Muscle of leg (tissue), 16 donors: ENCODE measurements at places on chromosomes 2 and 18. TPM values are rescaled to one million over a fixed set of nuclear protein-coding genes. Genes with fewer than 3 reads are reported as not detected.

Gene EDAR
- polyA plus RNA-seq, result 0.04 TPM

Gene TMEFF2
- 27.9 TPM for polyA plus RNA-seq

Gene PSTPIP2
- polyA plus RNA-seq, result 1.4 TPM

Gene CPLX4
- polyA plus RNA-seq, result not detected

Gene CFAP53
- polyA plus RNA-seq, result 0.29 TPM

Gene TMEM169
- polyA plus RNA-seq, result 3.8 TPM

Gene CENPA
- polyA plus RNA-seq, result 6.9 TPM

Gene SETBP1
- polyA plus RNA-seq, result 18.7 TPM

Gene ELAC1
- polyA plus RNA-seq, result 6.6 TPM

Gene PRKAG3
- 9.9 TPM for polyA plus RNA-seq

Gene DNER
- polyA plus RNA-seq, result 0.83 TPM

DNA sequence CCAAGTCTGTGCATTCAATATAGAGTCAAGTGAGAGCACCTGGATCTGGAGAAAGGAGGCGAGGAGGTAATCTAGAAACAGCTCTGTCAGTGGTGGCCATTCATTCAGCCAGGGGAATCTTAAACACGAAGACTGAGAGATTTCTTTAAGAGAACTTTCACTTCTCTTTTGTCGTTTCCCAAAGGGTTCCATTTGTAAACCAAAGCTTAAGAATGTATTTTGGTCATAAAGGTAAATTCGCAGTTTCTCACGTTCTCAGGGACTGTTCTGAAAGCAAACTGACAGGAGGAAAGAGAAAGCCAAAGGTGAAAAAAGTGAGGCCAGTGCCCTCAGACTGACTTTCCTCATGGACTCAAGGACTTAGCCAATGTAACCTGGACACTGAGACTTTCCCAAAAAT is 513.5 kb downstream of the CMPK2 start:
- no peak for DNase-seq

DNA sequence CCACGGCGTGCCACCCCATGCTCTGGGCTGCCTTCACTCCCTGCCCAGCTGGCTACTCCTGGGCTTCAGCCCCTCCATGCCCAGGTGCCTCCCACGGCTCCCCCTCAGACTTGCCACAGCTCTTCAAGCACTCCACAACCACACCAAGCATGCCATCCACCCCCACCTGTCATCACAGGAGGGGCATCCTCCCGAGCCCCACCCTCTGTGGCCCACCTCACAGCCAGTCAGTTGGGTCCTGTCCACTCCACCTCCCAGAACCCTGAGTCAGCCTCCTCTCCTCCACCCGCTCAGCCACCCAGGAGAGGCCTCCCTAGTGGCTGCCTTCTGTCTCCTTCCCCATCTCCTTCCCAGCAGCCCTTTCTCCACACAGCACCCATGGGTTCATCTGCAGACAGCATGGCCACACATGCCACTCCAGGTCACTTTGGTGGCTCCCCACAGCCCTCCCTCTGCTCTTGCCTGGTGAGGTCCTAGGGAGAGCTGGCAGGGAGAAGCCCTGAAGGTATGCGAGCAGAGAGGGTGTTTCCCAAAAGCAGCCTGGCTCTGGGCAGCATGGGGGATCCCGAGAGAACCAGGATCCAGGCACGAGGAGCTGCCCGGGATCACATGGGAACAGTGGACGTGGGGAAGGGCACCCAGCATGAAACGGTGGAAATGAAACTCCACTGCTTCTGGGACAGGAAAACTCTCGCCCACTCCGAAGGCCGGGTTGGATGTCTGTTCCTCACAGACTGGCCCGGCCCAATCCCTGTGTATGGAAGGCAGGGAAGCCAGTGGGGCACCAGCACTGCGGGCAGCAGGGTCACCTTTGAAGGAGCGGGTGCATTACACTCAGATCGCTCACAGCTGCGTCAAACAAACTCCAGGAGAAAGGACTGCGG is 2.7 kb downstream of the LIMS2 start:
- DNase-seq, result no peak

- DNase-seq, result no peak
These were observed 81.5 kb downstream of the XDH start for GRCh38 chr2:31333046-31333445.

- no peak for DNase-seq
These were observed 94.5 kb upstream of the TTC39C start for GRCh38 chr18:23920054-23920453.

GRCh38 chr18:10379522-10379921 is 74.9 kb upstream of the APCDD1 start:
- no peak for DNase-seq

- no peak for DNase-seq
These were observed 1235.7 kb downstream of the DPP10 start for GRCh38 chr2:115678129-115678528.
